ENCODE measurements at places on chromosomes 11 and 22.
A peak's percentile ranks its signal among the peaks of the same experiment; 100 is the strongest.

- DNase-seq = no peak
Observed at GRCh38 chr22:42376711-42377554, 55.3 kb downstream of the NFAM1 start.

- DNase-seq = no peak
Observed at GRCh38 chr11:44213148-44213547, 96.8 kb downstream of the ALX4 start.

- DNase-seq = no peak
Observed at GRCh38 chr22:24429411-24430365, 2.3 kb downstream of the ADORA2A start.

GRCh38 chr22:17921871-17922821, 102.2 kb downstream of the MICAL3 start:
- no peak for DNase-seq

DNA sequence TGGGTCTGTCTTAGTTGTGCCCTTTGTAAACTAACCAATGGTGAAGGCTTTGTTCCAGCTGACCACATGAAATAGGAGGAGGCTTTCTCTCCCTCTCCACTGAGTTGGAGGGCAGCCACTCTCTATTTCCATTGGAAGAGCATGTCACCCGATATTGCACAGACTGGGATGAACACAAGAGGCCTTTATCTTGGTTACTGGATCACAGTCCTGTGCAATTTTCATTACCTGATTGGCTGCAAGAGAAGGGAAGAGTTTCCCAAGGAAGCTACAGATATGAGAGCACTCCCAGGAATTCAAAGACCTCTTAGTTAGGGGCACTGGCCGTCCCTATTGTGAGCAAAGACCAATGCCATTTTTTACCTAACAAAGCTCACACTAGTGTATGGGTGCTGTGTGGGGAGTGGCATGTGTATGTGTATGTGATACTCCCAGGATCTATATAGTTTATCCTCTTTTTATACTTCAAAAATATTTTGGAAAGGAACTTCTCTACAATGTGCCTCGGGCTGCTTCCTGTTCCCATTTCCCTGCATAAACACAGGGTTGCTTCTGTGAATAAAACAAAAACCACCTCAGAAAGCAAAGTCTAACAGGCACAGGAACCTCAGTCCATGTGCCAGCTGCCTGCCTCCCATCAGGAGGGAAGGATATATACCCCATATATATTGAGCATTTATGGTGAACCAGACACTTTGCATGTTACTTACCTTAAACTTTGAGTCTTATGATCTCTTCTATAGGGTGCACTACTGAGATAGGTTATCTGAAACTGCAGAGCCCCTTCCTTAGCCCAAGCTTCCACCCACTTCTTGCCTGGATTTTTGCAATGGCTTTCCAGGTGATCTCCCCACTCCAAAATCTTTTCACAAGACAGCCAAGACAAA, 126.5 kb downstream of the RASSF10 start:
- peak; percentile 75 for DNase-seq

Data from hippocampal formation (tissue), 2 donors.